Motor neuron (in vitro differentiated cells): ENCODE measurements at places on chromosomes 6 and 20. TPM values are rescaled to one million over a fixed set of nuclear protein-coding genes. Genes with fewer than 3 reads are reported as not detected.
A peak's percentile ranks its signal among the peaks of the same experiment; 100 is the strongest.

Gene ESF1
- total RNA-seq = 21.1 and 21.7 TPM in 2 replicates

GRCh38 chr6:28789553-28790083 lies 134.2 kb downstream of the TRIM27 start:
- ATAC-seq = peak; percentile 61

DNA sequence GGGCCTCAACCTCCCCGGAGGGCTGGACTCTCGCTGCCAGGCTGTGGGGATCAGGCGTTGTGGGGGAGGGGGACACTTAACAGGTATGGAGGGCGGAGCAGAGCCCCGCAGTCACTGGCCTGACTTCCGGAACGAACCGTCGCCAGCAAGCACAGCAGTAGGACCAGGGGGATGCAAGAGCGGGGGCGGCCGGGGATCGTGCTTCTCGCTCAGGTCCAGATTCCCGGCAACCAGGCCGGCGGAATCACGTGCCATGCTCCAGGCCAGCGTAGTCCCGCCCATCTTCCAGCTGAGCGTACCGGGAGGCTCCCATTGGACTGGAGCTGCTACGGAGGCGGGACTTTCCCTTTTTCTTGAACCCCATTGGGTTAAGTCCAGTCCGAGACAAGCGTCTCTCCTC lies 10.0 kb upstream of the POU5F1 start:
- ATAC-seq = no peak

DNA sequence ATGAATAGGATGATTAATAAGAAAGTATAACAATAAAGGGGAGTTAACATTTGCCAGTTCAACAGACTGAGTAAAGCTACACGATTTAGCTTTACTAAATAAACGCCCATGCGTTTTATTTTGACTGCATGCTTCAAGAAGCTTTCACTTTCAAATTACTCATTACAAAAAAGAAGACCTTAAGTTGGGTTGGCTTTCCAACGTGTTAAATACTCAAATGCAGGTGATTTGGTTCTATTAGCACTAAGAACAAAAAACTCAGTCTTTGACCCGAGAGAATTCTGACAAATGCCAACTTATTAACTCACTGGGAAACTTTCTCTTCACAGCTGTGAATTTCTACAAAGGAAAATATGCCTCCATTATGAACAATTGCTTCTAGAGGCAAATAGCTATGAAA lies 24.8 kb downstream of the RNF146 start:
- ATAC-seq = no peak

DNA sequence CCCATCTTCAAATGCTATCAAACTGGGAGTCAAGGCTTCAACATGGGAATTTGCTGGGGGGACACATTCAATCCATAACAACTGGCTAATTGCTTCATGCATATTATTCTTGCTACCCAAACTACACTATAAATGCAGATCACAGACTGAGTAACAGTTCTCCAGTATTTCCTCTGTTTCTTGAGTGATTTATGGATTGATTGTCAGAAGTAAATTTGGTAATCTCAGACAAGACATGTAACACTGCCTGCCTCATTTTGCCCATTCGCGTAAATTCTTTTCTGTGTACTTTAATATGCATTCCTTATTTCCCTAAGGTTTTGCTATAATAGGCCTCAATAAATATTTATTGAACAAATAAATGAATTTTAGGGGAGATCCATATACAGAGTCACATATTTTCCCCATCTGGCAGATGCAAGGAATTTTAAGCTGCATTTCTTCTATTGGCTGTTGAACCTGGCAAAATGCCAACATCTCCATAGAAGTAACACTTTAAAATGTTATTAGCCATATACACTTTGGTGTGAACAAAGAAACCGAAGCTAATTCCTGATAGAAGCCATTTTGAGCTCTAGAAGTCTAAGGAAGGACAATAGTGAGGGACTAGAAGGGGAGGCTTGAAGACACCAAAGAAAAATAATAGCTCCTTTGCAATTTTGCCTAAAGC lies 98.2 kb downstream of the QRSL1 start:
- no peak for ATAC-seq

- ATAC-seq = peak; percentile 85
These were observed 339.9 kb upstream of the ARID1B start for GRCh38 chr6:156437121-156437879.

GRCh38 chr6:148765898-148766808 lies 19.3 kb downstream of the UST start:
- ATAC-seq = no peak

Gene VSX1
- total RNA-seq = 1.0 and 1.7 TPM in 2 replicates

Gene MICB
- total RNA-seq = 4.2 and 6.9 TPM in 2 replicates

GRCh38 chr20:63226042-63226943 lies 9.4 kb upstream of the BIRC7 start:
- ATAC-seq = no peak

GRCh38 chr6:121847806-121848522 lies 412.5 kb downstream of the GJA1 start:
- no peak for ATAC-seq
